ENCODE measurements at places on chromosomes 2 and 18. TPM values are rescaled to one million over a fixed set of nuclear protein-coding genes. Genes with fewer than 3 reads are reported as not detected.

GRCh38 chr2:160245614-160246155 is 45.6 kb upstream of the ITGB6 start:
- no peak overlapping the region for H3K27ac ChIP-seq
- H3K27me3 ChIP-seq, result no peaks in the 10 kb centered on the region
- H3K4me3 ChIP-seq, result no peak overlapping the region
- DNase-seq, result no peak

DNA sequence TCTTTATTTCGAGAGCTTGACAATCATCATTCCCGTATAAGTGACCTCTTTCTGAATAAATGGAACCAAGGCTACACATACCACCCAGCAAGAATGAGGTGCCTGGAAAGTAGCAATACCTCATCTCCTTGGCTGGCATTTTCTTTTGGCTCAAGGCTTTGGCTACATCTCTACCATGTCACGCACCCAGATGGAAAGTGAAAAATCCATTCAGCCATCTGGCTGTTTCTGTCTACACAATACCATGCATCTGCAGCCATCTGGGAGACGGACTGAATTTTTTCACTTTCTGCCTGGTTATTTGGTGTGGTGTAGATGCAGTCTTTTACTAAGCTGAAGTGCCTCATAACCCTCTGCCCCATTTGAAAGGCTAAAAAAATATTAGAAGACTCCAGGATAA is 566.9 kb downstream of the BCL11A start:
- H3K4me3 ChIP-seq, result no peak overlapping the region
- no peaks in the 10 kb centered on the region for H3K36me3 ChIP-seq
- H3K4me1 ChIP-seq, result peaks cover 14% of the 10 kb centered on the region
- no peak for DNase-seq
- peak overlapping the region; percentile 11 for H3K27ac ChIP-seq

GRCh38 chr18:51666763-51667191 is 469.3 kb upstream of the MEX3C start:
- no peaks in the 10 kb centered on the region for H3K27me3 ChIP-seq
- H3K4me1 ChIP-seq, result no peaks in the 10 kb centered on the region
- no peaks in the 10 kb centered on the region for H3K36me3 ChIP-seq
- H3K27ac ChIP-seq, result no peak overlapping the region

- no peaks in the 10 kb centered on the region for H3K27me3 ChIP-seq
- H3K36me3 ChIP-seq, result no peaks in the 10 kb centered on the region
- H3K4me1 ChIP-seq, result peaks cover 44% of the 10 kb centered on the region
- no peak for DNase-seq
Observed at GRCh38 chr2:217645896-217646295, 356.9 kb downstream of the TNS1 start.

DNA sequence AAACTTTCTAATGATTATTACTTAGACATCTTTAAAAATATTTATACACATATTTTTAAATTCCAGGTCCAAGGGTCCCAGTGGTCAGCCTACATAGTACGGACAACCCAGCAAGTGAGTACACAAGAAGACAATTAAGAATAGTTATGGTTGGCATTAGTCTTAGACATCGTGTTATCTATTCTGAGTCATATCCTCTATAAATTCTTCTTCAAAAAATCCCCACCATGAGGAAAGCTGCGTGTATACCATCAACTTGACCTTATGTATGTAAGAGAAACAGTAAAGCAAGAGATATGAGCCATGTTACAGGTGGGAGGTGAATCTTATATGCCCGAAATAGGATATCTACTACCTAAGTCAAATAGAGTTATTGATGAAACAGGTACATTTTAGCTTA is 1339.8 kb downstream of the DPP10 start:
- no peak overlapping the region for H3K4me3 ChIP-seq
- no peak overlapping the region for H3K27ac ChIP-seq
- H3K27me3 ChIP-seq, result no peaks in the 10 kb centered on the region
- H3K36me3 ChIP-seq, result no peaks in the 10 kb centered on the region
- no peak for DNase-seq
- no peaks in the 10 kb centered on the region for H3K4me1 ChIP-seq

DNA sequence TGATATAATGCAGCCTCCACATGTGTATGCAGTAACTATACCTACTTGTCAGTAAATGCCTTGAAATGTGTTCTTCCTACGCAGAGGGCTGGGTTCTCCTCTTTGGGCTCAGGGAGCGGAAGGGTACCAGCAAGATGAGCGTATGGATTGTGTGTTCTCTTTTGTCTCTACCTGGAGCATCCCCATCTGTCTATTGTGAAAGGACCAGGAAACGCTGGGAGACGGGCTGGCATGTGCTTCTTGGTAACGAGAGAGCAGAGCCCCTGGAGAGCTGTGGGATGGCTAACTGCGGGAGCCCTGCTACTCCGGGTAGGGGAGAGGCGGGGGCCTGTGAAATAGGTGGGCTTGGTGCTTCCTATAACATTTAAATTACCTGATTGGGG is 80.9 kb downstream of the BCL2 start:
- peaks cover 32% of the 10 kb centered on the region for H3K4me1 ChIP-seq
- no peak overlapping the region for H3K4me3 ChIP-seq
- H3K27ac ChIP-seq, result peak overlapping the region; percentile 78
- H3K27me3 ChIP-seq, result no peaks in the 10 kb centered on the region
- no peaks in the 10 kb centered on the region for H3K36me3 ChIP-seq

DNA sequence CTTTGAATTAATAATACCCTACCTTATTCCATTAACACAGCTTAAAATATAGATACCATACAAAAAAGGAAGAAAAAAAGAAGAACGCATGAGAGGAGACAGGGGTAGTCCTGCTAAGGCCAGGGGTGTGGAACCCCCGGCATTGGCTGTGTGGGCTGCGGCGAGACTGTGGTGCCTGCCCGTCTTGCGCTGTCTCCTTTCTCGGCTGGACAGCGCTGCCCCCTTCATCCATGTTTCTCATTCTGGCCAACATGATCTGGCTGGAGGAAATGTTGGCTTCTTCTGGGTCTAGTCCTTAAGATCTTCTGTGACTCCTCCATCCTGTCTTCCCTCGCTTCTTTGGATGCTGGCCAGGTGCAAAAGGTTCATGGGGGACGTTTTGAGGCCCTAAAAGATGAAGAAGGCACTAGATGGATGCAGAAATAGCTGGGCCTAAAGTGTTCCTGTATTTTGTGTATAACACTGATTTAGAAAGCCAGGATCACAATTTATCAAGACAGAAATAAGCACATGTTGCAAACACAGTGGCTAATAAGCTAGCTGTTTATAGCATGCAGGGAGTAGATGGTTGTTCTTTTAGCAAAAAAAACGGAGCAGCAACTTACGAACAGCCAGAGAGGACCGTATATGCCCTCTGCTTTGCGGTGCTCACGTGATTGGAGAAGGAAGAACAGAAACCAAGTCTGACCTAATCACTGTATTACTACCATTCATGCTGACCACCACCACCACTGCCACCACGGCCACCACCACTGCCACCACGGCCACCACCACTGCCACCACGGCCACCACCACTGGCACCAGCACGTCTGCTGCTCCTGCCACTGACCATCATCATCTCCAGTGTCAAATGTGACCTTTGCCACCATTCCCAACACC is 71.7 kb upstream of the ASB18 start:
- no peaks in the 10 kb centered on the region for H3K36me3 ChIP-seq
- no peak overlapping the region for H3K27ac ChIP-seq
- no peaks in the 10 kb centered on the region for H3K4me1 ChIP-seq
- no peak for DNase-seq
- H3K4me3 ChIP-seq, result no peak overlapping the region

DNA sequence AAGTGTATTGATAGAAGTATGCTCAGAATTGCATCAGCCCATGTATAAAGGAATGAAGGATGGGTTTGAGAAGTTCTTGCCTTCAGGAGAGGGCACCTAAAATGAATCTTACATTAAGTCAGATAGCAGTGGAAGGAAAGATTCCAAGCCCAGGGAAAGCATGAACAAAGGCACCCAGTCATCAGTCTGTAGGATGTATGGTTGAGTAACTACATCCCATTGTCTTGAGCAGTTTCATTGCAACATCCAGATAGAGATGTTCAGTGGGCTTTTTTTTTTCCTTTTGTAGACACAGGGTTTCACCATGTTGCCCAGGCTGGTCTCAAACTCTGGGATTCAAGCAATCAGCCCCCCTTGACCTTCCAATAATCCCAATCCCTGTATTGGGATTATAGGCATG is 80.7 kb downstream of the ARHGAP28 start:
- H3K27me3 ChIP-seq, result no peaks in the 10 kb centered on the region
- peaks cover 8% of the 10 kb centered on the region for H3K4me1 ChIP-seq
- no peak for DNase-seq

DNA sequence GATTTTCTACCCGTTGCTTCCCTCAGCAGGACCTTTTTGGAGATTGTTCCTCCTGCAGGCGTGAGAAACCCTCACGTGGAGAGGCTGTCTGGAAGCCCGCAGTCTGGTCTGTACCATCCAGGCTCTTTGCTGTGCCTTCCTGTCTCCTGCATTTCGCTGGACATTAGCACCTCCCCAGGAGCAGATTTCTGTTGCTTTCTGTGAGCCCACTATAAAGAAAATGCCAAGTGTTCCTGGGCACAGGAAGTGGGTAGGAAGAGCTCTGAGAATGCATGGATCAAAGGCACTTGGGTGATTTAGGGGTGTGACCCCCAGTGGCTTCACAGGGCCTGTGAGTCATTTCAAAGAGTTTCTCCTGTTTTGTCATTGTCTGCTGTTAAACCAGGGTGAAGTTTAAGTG is 27.3 kb downstream of the SPTBN1 start:
- H3K4me3 ChIP-seq, result no peak overlapping the region
- H3K27ac ChIP-seq, result peak overlapping the region; percentile 67
- DNase-seq, result no peak
- peaks cover 68% of the 10 kb centered on the region for H3K4me1 ChIP-seq
- H3K27me3 ChIP-seq, result no peaks in the 10 kb centered on the region

- DNase-seq, result no peak
- no peaks in the 10 kb centered on the region for H3K36me3 ChIP-seq
- H3K27ac ChIP-seq, result no peak overlapping the region
Observed at GRCh38 chr2:20196657-20197161, 28.2 kb downstream of the SDC1 start.

DNA sequence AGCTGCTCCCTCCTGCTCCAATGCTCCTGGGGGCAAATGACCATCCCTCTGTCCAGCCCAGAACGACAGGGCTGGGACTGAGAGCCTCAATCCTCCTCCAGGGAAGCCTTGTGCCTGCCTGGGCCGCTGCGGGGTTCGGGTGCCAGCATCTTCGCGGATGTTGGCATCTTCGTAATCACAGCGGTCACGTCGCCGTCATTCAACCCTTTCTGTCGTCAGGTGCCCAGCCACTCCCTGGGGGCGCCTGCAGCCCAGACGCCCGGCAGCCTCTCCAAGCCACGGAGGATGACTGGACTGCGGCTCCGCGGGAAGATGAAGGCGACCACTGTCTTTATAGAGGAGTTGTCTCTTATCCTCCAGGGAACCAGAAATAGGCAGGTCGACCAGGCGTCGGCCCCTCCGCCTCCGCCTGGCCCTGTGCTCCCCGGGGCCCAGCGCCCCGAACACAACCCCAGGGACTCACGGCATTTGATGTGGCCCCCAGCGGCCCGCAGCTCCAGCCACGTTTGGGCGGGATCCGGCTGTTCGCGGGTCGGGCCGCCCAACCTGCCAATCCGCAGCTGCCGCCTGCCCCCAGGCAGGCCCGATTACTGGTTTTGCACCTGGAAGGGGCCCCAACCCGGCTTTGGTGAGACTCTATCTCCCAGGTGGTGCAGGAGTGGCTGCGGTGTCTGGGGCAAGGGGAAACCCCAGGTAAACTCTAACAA is 113.9 kb downstream of the THNSL2 start:
- H3K36me3 ChIP-seq, result no peaks in the 10 kb centered on the region
- no peak overlapping the region for H3K27ac ChIP-seq
- H3K4me1 ChIP-seq, result no peaks in the 10 kb centered on the region
- no peaks in the 10 kb centered on the region for H3K27me3 ChIP-seq
- no peak for DNase-seq
- no peak overlapping the region for H3K4me3 ChIP-seq

ANKRD53 gene
- total RNA-seq, result 1.1 TPM

TUBA4B gene
- total RNA-seq, result not detected

DTYMK gene
- 11.8 TPM for total RNA-seq

DPY30 gene
- total RNA-seq, result 102 TPM

CREG2 gene
- total RNA-seq, result 0.36 TPM

DOK1 gene
- 17.9 TPM for total RNA-seq

Measured in sigmoid colon (tissue), 7 donors.